ENCODE measurements at places on chromosomes 6 and 20. TPM values are rescaled to one million over a fixed set of nuclear protein-coding genes. Genes with fewer than 3 reads are reported as not detected.

DNA sequence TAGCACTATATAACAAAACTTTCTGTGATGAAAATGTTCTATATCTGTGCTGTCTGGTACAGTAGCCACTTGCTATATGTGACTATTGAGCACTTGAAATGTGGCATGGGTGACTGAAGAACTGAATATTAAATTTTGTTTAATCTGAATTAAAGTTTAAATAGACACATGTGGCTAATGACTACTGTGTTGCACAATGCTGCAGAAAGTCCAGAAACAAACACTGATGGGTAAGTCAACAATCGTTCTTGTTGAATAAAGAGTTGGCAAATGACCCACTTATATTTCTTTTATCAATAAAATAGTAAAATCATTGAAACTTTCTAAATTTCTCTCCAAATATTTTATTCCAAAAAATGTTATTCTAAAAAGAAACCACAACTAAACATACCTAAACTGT lies 81.8 kb downstream of the PROKR2 start:
- no peak overlapping the region for H3K27ac ChIP-seq
- no peak for DNase-seq
- no peak overlapping the region for H3K4me3 ChIP-seq

GRCh38 chr6:30487926-30488325 lies 1.4 kb upstream of the HLA-E start:
- no peaks in the 10 kb centered on the region for H3K27me3 ChIP-seq
- peaks cover 21% of the 10 kb centered on the region for H3K4me1 ChIP-seq
- DNase-seq, result no peak
- peaks cover 1% of the 10 kb centered on the region for H3K36me3 ChIP-seq
- no peak overlapping the region for H3K4me3 ChIP-seq

- DNase-seq, result peak; percentile 64
- H3K27me3 ChIP-seq, result no peaks in the 10 kb centered on the region
- no peaks in the 10 kb centered on the region for H3K36me3 ChIP-seq
- H3K4me3 ChIP-seq, result no peak overlapping the region
- no peak overlapping the region for H3K27ac ChIP-seq
- no peaks in the 10 kb centered on the region for H3K4me1 ChIP-seq
These were observed 91.1 kb upstream of the OPRM1 start for GRCh38 chr6:153947808-153948447.

GRCh38 chr20:36336204-36336603 lies 30.1 kb downstream of the DLGAP4 start:
- H3K27me3 ChIP-seq, result no peaks in the 10 kb centered on the region
- no peak for DNase-seq
- no peak overlapping the region for H3K27ac ChIP-seq
- no peaks in the 10 kb centered on the region for H3K4me1 ChIP-seq
- no peak overlapping the region for H3K4me3 ChIP-seq
- H3K36me3 ChIP-seq, result no peaks in the 10 kb centered on the region

- no peak overlapping the region for H3K27ac ChIP-seq
- no peaks in the 10 kb centered on the region for H3K4me1 ChIP-seq
- H3K27me3 ChIP-seq, result no peaks in the 10 kb centered on the region
- H3K4me3 ChIP-seq, result no peak overlapping the region
- DNase-seq, result no peak
These were observed 102.0 kb downstream of the ERMARD start for GRCh38 chr6:169853196-169854082.

DNA sequence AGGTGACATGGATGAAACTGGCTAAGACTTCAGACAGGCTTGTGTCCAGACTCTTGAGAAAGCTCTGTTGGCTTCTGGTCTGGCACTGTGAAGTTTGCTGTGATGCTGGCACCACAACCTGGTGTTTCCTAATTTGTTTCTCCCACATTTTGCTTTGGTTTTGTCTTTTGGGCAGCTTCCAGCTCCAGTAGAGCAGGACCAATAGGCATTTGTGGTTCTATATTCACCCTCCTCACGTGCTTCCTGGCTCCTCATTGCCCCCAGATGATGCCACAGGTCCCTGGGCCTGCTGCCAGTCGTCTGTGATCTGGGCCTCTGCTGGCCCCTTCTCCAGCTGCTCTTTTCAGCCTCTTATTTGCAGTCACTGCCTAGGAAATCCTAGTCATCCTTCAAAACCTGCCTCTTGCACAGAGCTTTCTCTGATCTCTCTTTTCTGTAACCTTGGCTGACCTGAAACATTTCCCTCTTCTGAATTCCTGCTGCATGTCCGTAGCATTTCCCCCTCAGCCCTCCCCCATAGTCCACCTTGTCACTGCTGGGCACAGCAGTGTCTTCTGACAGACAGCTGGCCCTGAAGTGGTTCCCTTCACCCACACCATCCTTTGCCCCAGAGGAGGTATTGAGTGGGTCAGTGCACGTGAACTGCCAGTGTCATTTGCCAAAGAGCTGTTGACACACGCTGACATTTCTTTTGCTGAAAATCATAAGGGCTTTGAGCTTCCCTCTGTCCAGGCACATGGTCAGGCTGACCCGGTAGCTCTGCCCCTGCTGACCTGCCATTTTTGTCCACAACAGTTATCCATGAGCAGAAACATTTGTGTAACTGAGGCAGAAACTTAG lies 63.0 kb downstream of the PTPN1 start:
- no peaks in the 10 kb centered on the region for H3K27me3 ChIP-seq
- peaks cover 9% of the 10 kb centered on the region for H3K4me1 ChIP-seq
- peak; percentile 16 for DNase-seq
- H3K27ac ChIP-seq, result no peak overlapping the region

DNA sequence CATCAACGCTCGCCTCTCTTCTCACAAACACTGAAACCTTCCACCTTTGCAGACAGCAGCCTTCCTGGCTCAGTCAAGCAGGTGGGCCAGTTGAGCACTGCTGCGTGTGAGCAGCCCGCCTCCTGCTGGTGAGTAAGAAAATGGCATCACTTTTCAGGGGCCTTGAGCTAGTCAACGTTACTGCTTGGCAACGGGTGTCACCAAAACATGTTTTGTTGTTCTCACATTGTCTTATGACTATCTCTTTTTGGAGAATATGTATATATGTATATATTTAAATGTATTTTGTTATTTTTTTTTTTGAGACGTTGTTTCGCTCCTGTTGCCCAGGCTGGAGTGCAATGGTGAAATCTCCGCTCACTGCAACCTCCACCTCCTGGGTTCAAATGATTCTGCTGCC lies 97.0 kb upstream of the AGPAT4 start:
- H3K36me3 ChIP-seq, result no peaks in the 10 kb centered on the region
- H3K27me3 ChIP-seq, result no peaks in the 10 kb centered on the region
- H3K4me3 ChIP-seq, result no peak overlapping the region
- H3K27ac ChIP-seq, result no peak overlapping the region

DNA sequence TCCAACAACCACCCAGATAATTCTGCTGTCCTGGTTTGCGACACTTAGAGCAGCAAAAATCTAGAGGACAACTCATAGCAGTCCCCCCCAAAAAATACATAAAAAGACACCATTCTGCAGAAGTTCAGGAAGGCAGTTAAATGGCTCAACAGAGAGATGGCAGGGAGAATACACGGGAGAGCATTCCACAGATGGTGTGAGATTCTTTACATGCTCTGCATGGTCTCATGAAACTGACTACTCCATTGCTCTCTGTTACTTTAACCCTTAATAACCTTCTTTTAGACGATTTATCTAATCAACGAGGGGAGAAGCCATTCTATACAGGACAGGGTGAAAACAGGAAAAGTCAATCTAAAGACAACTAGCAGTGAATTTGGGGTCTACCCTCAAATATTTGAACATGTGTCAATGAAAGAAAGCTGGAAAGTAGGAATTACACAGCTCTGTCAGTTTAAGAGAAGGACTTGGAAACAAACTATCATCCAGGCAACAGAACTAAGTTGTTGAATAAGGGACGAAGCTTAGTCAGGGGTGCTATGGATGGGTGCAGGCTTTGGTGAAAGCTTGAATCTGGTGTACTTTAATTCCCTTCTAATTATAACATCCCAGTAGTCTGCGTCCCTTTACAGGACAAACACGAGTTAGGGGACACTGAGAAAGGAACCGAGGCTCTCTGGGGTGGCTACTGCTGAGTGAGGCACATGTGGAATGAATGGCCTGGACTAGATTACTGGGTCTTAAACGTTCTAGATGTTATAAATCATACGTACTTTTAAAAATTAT lies 5.1 kb downstream of the PERP start:
- no peaks in the 10 kb centered on the region for H3K27me3 ChIP-seq
- no peak overlapping the region for H3K4me3 ChIP-seq
- H3K4me1 ChIP-seq, result no peaks in the 10 kb centered on the region
- no peaks in the 10 kb centered on the region for H3K36me3 ChIP-seq

DNA sequence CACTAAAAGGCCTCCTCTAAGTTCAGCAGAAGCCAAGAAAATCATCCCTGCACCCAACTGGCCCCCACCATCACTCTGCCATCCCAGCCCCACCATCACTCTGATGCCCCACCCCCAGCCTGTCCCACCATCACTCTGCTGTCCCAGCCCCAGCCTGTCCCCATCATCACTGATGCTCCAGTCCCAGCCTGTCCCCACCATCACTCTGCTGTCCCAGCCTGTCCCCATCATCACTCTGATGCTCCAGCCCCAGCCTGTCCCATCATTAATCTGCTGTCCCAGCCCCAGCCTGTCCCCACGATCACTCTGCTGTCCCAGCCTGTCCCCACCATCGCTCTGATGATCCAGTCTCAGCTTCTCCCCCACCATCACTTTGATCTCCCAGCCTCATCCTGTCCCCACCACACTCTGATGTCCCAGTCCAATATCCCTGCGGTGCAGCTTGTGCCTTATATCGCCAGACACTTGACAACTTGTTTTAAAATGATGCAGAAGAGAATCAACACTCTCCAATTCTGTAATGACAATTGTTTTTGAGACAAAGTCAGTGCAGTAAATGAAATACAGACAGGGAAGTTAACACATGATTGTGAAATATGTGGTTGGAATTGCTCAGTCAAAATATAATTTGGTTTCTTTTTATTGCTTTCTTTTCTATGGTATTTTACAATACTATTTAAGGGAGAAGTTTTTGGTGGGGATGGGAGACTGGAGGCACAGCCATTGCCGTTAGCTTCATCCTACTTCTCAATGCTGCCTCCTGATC lies 100.8 kb downstream of the TNFAIP3 start:
- no peak overlapping the region for H3K27ac ChIP-seq
- H3K36me3 ChIP-seq, result no peaks in the 10 kb centered on the region
- H3K27me3 ChIP-seq, result no peaks in the 10 kb centered on the region
- H3K4me1 ChIP-seq, result no peaks in the 10 kb centered on the region
- DNase-seq, result no peak

DNA sequence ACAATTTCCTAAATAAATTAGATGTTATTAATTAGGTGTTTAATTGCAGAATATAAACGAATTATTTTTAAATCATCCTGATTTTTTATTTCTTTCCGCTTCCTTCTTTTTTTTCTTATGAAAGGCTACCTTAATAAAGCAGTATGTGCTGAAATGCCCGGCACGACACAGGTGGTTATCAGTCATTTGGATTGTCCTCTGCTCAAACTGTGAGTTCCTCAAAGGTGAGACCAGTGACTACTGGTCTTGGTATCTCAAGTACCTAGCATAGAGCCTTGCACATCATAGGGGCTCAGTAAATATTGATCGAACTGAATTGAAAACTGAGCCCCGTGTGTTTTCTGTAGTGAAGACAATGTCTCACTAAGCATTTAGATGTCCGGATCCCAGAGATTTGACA lies 9.6 kb upstream of the EZR start:
- H3K27ac ChIP-seq, result no peak overlapping the region
- no peaks in the 10 kb centered on the region for H3K27me3 ChIP-seq
- H3K4me3 ChIP-seq, result no peak overlapping the region
- no peaks in the 10 kb centered on the region for H3K36me3 ChIP-seq
- H3K4me1 ChIP-seq, result no peaks in the 10 kb centered on the region

Gene NAA20
- 14.9 TPM for total RNA-seq

Gene EMILIN3
- not detected for total RNA-seq

Gene B4GALT5
- total RNA-seq, result 23.7 TPM
